ENCODE measurements at places on chromosomes 16 and 17.

DNA sequence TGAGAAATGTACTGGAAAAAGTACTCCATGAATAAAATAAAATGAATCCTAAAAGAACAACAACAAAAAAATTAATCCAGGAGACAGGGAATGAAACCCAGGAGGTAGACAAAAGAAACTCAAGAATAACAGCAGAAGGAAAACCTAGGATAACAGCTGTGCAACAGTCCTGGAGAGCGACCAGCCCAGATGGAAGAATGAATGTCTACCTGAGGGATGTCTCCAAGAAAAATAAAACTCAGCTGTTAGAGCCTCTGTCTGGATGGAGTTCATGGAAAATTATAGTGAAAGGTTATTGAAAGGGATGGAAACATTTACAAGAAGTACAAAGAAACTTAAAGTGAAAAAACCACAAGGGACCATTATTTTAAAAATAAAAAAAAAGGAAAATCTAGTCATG is 135.8 kb upstream of the CA10 start:
- DNase-seq, result no peak

DNA sequence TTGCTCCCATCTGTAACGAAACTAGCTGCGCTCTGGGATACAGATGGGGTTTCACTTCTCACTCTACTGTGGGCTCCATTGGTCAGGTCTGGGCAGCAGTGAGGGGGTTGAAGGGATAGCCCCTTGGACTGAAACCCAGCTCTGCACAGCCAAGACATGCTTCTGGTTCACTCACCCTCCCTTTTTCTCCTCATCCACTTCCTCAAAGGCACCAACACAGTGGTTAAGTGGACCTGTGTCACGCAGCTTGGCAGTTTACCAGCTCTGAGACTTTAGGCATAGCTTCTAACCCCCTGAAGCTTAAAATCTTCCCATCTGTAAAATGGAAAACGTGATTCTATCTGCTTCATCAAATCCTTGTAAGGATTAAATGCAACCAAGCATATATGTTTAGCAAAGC is 11.5 kb upstream of the KRT38 start:
- no peak for DNase-seq

DNA sequence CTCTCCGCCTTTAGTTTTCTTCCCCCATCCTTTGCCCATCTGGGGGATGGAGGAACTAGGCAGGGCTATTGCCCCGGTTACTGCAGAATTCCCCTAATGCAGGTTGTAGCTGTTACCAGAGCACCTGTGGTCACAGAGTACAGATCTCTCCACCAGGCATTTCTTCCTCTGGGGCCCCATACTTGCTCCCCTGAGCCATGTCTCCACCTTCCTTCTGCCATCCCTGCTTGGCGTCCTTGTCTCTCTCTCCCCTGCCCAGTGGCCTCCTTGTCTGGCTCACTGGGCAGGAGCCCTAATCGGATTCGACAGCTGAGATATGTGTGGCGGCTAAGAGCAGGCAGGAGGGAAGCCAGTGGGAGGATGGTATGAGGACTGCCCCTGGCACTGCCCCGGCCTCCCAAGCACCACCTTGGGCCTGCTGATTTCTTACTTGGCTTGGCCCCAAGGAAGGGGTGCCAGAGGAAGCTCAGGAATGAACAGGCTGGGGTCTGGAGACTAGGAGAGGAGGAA is 2.0 kb downstream of the RARA start:
- no peak for DNase-seq

DNA sequence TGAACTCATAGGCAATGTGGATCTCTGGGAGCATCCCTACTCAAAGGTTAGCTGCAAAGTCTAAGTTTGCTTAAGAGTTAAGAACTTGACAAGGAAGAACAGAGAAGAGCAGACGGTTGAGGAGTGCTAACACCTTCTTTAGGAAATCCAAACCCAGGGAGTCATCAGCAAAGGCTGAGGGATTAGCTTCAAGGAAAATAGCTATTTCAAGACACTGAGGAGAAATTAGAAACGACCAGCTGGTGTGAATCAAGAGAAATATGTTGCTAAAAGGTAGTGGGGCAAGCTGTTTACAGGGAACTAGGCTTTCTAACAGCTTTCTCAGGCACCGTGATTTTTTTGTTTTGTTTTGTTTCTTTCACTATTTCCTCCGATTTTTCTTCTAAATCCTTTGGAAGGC is 90.7 kb downstream of the CDH8 start:
- DNase-seq, result no peak

DNA sequence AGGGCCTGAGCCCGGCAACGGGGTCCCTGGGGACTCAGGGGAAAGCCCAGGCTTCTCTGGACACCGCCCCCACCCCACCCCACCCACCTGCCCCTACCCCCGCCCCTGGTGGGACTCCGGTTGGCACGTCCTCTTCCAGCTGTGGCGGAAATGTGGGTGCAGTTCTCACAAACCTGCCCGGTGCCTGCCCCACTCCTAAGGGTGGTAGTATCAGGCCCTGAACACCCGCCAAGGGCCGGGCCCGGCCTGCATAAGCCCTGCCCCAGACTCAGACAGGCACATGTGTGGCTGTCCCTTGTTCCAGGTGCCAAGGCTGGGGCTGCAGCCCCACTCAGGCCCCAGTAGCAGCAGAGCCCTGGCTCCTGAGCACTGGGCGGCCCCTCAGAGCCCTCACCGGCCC is 58.1 kb downstream of the ACTG1 start:
- no peak for DNase-seq

- peak; percentile 28 for DNase-seq
Measured at GRCh38 chr16:24729951-24730815, 732 bp downstream of the TNRC6A start.

- no peak for DNase-seq
Measured at GRCh38 chr16:57349212-57350031, 9.2 kb upstream of the CCL22 start.

DNA sequence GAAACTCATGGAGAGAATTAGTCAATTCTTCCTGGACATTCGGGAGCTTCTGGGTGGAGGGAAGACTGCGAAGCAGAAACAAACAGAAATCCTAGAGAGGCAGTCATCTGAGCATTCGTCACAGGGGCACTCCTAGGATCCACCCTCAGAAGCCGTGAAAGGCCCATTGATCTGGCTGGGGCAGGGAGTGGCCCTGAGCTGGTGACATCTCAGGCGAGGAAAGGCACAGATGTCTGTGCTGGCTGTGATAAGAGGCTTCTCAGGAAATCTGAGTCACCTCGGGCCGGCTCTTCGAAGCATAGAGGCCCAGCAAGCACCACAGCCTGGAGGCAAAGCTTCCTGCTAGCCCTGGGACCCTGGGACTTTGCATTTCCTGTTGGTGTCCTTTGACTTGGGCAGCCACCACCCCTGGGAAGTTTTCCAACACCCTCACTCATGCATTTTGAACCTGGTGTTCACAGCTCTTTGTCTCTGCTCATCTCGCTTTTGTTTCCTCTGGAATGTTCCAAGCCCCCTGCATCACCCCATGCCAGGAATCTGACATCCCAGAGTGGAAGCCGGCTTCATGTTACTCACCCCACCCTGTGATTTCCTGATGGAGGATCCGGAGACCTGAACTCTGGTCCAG is 23.3 kb upstream of the CDRT4 start:
- no peak for DNase-seq

DNA sequence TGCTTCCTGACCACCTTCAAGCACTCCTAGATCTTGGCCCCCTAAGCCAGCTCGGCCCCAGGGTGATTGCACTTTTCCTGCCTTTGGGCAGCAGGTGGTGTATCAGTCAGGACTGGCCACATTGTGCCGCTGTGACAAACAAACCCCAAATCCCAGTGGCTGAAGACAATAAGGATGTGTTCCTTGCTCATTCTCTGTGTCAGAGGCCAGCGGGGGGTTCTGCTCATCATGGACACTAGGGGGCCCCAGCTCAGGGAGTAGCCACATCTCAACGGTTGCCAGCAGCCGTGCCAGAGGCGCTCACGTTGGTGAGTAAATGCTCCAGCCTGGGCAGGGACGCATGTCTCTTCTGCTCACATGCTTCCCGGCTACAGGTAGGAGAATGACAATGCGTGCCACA is 60.4 kb downstream of the ZDHHC7 start:
- DNase-seq, result peak; percentile 24

GRCh38 chr16:73473713-73474112 is 425.8 kb upstream of the ZFHX3 start:
- no peak for DNase-seq

- DNase-seq, result no peak
Measured at GRCh38 chr17:64662774-64663367, 764 bp upstream of the SMURF2 start.

GRCh38 chr17:67801626-67802175 is 23.6 kb upstream of the BPTF start:
- no peak for DNase-seq

DNA sequence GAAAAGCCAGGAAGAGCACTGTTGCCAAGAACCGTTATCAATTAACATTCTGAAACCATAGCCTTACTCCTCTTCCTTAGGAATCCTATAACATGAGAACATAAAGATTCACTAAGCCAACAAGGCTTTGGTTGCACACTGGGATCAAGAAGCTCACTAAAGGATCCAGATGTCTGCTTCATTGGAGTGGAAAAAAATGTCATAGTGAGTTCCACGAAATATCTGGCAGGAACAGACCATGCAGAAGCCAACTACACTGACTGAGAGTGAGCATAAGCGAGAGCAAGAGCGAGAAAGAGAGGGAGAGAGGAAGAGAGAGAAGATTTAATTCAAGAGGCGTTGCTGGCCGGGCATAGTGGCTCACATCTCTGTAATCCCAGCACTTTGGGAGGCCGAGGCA is 13.4 kb upstream of the MEIOC start:
- DNase-seq, result no peak
